ENCODE measurements at places on chromosomes 4 and X.
A peak's percentile ranks its signal among the peaks of the same experiment; 100 is the strongest.

DNA sequence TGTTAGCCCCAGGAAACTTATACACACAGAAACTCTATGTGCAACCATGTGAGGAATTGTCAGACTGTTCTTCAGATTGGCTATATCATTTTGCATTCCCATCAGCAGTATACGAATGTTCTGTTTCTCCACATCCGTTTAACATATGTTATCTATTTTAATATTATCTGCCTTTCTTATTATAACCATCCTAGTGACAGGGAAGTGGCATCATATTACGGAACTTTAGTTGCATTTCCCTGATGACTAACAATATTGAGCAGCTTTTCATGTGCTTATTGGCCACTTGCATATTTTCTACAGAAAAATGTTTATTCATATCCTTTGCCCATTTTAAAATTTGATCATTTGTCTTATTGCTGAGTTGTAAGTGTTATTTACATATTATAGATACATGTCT is 36.5 kb upstream of the IL15 start:
- no peak for DNase-seq

GRCh38 chr4:946517-947471 is 14.5 kb downstream of the TMEM175 start:
- DNase-seq = no peak

DNA sequence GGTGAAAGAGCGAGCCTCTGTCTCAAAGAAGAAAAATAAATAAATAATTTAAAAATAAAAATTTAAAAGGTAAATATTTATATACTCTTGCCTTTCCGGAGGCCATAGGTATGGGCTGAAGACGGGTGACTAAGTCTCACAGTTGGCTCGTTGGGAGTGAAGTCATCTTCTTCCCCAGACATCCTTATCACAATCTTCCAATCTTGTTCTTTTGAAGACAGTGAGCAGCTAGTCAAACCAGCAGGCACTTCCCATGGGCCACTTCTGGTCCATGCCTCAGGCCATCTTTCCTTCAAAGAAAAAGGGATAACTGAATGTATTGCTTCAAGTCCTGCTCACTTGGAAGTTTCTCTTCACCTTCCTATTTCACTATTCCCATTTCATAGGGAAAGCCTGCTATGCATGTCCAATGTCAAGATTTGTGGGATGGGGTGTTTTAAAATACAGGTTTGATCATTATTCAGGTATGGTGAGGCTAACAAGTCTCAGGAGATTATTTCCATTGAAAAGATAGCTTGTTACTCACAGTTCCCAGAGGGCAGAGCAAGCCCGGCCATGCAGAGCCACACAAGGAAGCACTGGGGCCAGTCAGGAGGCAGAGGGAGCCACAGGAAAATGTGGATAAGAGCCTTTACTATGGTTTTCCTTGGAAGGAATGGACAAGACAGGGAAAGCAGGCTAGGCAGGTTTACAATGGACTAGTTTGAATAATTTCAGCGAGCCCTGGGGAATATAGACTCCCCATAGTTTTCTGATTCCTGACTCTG is 33.3 kb upstream of the VCX2 start:
- DNase-seq = no peak

GRCh38 chrX:122835886-122836285 is 348.2 kb upstream of the GRIA3 start:
- DNase-seq = no peak

DNA sequence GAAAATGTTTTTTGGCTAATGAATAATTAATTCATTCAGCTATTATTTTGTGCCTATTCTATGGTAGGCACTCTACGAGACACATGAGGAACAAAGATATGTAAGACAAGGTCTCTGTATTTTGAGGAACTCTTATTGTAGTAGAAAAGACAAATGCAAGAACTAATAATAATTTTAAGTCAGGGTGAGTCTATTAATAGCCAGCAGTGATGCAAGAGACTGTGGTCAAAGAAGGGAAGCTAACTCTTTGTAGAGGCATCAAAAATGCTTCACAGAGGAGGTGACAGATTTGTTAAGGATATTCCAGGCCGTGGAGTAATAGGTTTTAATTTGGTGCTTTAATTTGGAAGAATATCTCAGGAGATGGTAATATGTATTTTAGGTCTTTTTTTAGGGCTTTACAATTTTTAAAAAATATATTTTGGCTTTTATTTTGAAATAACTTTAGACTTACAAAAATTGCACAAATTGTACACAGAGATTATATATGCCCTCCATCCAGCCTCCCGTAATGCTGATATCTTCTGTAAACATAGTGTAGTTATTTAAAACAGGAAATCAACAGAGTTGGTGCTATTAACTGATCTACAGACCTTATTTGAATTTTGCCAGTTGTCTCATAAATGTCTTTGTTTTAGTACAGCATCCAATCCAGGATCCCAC is 48.1 kb downstream of the DCLK2 start:
- no peak for DNase-seq

DNA sequence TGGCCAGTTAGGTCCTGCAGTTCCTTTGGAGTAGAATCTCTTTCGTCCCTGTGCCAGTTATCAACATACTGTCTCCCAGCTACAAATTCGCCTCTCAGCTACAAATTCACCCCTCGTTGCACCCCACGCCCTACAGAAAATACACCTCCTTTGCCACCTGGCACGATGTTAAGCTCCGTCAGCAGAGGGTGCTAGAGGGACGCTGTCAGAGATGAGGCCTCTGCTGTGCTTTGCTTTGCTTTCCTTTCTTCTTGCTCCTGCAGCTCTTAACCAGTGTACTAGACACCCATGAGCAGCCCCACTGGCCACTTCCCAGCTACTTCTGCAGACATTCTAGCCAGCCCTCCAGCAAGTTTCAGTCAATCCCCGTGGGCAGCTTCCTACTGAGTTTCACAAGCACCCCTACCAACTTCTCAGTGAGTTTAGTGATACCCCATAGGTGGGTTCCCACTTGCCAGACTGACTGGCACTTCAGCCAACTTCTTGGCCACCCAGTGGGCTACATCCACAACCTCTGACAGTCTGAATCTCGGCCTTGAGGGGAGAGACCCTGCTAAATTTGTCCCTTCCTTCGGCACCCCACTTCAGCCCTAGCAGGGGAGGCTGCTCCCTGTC is 21.8 kb downstream of the HAUS3 start:
- DNase-seq = no peak

DNA sequence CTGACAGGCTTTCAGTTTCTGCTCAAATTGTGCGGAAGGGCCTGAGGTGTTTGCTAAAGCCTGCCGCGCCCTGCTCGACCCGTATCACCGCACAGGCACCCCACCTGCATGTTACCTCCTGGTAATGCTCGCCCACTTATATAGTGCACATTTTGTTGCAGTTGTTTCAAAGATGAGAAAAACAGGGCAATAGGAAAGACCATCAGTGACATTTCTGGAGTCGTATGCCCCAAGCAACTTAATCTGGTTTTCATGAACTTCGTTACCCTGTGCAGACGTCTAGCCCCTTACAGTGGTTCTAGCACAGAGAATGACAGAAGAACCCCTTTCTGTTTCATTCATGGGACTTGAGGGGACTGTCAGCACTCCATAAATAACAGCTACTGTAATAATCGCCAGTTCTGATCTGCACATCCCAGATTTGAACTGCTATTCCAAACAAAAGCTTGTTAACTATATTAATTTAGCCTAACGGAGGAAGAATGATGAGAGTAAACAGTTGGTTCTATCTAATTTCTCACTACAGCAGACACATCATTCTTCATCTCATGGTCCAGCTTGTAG is 940 bp upstream of the DCTD start:
- DNase-seq = no peak

- no peak for DNase-seq
Measured at GRCh38 chr4:87228262-87228860, 7.9 kb upstream of the KLHL8 start.

GRCh38 chr4:108113229-108113628 is 55.5 kb downstream of the LEF1 start:
- DNase-seq = no peak

- no peak for DNase-seq
Measured at GRCh38 chr4:27084685-27085361, 224.2 kb downstream of the STIM2 start.

GRCh38 chr4:10106421-10107039 is 10.1 kb downstream of the WDR1 start:
- DNase-seq = peak; percentile 91

DNA sequence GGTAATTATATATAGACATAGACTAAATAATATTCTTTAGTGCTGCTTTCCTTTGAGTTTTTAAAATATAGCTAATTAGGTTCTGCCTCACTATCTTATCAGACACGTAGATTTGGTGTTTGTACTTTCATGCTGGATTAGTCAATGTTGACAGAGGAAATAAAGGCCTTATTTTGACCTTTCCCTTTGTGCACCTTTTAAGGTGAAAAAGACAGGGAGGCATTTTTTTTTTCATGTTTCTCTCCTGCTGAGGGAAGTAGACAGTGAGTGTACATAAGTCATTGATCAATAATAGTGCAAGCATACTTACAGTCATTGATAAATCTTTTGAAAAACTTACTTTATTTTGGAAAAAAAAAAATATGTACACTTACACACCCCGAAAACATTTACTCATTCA is 467.8 kb downstream of the GRXCR1 start:
- no peak for DNase-seq

DNA sequence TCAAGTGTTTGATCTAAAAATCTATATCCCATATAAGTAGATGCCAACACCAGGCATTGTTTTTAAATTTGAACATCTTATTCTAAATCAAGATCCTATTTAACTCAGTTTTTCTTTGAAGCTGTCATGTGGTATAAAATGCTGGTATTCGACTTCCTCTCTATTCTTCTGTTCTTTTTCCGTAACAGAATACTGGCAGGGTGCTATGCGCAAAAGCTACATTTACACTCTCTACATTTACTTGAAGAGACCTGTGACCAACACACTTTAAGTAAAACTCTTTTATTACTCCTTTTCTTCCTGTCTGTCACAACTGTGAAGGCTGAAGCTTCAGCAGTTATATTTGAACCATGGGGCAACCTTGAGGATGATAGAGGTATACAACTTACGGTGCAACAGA is 612.8 kb downstream of the C4orf33 start:
- no peak for DNase-seq

GRCh38 chr4:173503330-173504180 is 26.5 kb downstream of the HAND2 start:
- DNase-seq = no peak

DNA sequence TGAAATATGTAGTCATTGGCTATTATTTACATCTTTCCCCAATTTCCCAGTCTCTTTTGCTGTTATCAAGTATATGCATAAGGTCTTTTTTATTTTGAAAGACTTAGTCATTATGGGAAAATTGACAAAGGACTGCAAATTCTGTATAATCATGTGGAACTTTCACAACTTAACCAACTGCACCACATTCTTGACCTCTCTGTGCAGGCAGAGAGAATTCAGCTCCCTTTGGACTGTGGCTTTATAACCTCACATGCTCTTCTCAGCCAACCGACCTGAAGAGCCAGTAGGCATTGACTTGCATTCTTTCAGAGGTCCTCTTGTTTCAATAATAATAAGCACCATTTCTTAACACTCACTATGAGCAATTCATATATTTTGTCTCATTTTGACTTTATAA is 66.9 kb downstream of the ANXA3 start:
- DNase-seq = no peak

GRCh38 chr4:17701138-17701839 is 80.1 kb downstream of the FAM184B start:
- no peak for DNase-seq

DNA sequence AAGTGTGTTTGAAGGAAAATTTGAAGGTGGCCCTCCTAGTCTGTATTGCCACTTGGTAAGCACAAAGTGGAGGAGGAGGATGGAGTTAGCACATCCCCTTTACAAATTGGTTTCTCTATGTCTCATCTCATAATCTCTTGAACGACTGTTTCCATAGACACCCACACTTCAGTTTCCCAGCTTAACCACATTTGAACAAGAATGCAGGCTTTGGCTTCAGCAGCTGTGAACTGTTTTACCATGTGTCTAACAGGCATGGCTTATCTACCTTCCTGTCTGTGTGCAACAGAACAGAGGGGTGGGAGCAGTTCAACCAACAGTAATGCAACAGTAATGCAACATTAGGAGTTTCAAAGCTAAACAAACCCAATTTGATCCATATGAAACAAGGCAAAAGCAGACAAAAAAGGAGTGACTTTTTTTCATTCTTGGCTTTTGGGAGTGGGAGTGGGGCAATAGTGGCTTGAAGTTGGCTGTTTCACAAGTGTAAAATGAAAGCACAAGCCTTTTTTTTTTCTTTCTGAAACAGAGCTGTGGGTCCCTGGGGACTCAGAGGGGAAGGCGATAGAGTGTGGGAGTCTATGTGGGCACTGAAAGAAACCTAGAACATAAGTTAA is 108.0 kb downstream of the ITM2A start:
- no peak for DNase-seq

DNA sequence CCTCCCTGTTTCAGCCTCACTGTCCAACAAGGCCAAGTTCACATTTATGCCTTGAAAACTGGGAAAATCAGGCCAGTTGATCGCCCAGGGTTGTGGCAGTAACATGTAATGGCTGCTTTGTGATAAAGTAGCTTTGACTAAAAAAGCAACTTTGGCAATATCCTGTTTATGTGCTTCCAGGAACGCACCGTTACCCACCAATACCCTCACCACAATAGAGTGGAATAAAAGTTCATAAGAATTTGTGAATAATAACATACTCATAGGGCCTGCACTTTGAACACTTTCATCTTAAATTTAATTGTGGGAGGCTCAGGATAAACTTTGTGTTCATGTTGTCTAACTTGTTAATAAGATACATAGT is 80.7 kb upstream of the MAML3 start:
- no peak for DNase-seq

DNA sequence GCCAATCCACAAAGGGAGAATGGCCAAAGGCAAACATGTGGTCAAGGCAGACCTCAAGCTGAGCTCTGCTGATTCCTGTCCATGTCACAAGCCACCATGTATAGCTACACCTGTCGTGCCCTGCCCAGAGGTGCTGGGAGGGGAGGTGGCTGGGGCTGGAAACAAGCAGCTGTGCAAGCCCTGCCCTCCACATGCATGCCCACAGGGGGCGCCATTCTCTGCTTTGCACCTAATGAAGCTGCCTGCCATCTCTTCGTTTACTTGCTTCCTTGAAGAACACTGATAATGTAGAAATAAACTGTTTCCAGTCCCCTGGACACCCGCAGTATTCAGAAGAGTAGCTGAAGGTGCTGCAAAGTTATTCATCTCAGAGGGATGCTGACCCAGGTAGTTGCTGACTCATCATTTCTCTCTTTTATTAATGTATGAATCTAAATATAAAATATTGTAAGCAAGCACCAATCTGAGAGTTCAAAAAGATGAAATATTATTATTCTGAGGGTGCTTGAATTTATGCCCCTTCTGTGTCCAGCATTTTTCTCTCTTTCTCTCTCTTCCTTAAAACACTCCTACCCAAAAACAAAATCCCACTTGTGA is 278.6 kb downstream of the ADGRA3 start:
- DNase-seq = no peak

Data from GM04504 (cell line).